ENCODE measurements at places on chromosomes 4 and X. TPM values are rescaled to one million over a fixed set of nuclear protein-coding genes. Genes with fewer than 3 reads are reported as not detected.

The PGM2 gene
- total RNA-seq: 27.5 TPM

The DUSP9 gene
- total RNA-seq: under 0.01 TPM

The MAMLD1 gene
- 1.8 TPM for total RNA-seq

The ASMTL gene
- 14.0 TPM for total RNA-seq

The TCEAL2 gene
- not detected for total RNA-seq

The FGFBP1 gene
- not detected for total RNA-seq
